Activated CD4-positive, alpha-beta T cell treated with anti-CD3 and anti-CD28 coated beads, Interleukin-2, amount 10 ng/mL, durations not matched to agents 7 days and 5 days (primary cell): ENCODE measurements at places on chromosomes 5 and 9. TPM values are rescaled to one million over a fixed set of nuclear protein-coding genes. Genes with fewer than 3 reads are reported as not detected.

GRCh38 chr9:71144495-71144894 lies 23.1 kb upstream of the TRPM3 start:
- H3K27me3 ChIP-seq: no peaks in the 10 kb centered on the region
- H3K36me3 ChIP-seq: no peaks in the 10 kb centered on the region
- H3K27ac ChIP-seq: no peak overlapping the region
- H3K4me1 ChIP-seq: no peaks in the 10 kb centered on the region
- no peak overlapping the region for H3K4me3 ChIP-seq

DNA sequence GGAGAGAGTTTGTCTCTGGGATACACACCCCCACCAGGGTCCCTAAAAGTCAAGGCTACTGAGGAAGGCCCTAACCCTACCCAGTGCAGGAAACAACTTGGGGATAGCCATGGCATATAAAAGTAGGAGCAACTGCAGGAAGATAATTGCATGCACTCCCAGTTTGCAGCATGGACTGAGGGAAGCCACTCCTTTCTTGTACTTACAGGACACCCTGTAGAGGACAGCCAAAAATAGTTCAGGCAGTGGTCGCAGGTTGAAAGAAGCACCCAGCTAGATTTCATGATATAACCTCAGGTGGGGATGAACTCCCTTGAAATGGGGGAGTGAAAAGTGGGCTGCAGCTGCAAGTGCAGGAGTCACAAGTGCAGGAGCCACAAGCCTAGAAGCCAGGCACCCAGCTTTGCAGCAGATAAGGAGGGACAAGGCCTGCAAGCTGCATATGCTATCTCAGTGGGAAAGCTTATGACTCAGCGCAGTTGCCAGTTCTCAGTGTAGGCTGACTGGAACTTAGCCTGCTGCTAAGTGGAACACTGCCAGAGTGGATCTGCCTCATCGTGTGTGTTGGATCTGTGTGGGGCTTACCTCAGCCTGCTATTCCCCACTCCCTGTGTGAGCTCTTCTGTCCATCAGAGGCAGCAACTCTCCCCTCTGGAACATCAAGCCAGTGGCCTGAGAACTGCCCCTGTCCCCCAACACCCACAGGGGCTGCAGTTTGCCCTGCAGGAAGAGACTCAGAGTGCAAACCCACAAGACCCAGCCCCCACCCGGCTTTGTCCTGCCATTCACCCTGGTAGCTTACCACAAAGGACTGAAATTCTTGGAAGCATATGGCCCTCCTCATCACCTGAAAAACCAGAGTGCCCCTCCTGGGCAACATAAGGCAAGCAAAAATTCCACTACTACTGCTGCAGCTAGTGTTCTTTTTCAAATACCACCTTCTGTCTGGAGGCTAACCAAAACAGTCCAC lies 42.7 kb downstream of the CYLC2 start:
- no peak overlapping the region for H3K27ac ChIP-seq
- no peak overlapping the region for H3K4me3 ChIP-seq
- no peaks in the 10 kb centered on the region for H3K4me1 ChIP-seq
- DNase-seq: no peak
- H3K36me3 ChIP-seq: no peaks in the 10 kb centered on the region
- no peaks in the 10 kb centered on the region for H3K27me3 ChIP-seq

- H3K27me3 ChIP-seq: no peaks in the 10 kb centered on the region
- peaks cover 61% of the 10 kb centered on the region for H3K36me3 ChIP-seq
Measured at GRCh38 chr9:124897570-124898460, 35.9 kb downstream of the ARPC5L start.

- H3K4me1 ChIP-seq: peaks cover 24% of the 10 kb centered on the region
- H3K27ac ChIP-seq: no peak overlapping the region
- no peaks in the 10 kb centered on the region for H3K27me3 ChIP-seq
- no peak overlapping the region for H3K4me3 ChIP-seq
- DNase-seq: no peak
Measured at GRCh38 chr5:40627706-40628105, 52.0 kb upstream of the PTGER4 start.

GRCh38 chr5:133319905-133320520 lies 268.2 kb downstream of the HSPA4 start:
- no peaks in the 10 kb centered on the region for H3K36me3 ChIP-seq
- H3K27ac ChIP-seq: no peak overlapping the region
- no peaks in the 10 kb centered on the region for H3K27me3 ChIP-seq
- no peak overlapping the region for H3K4me3 ChIP-seq

- no peak overlapping the region for H3K27ac ChIP-seq
- peak; percentile 58 for DNase-seq
- H3K36me3 ChIP-seq: peaks cover 2% of the 10 kb centered on the region
- peaks cover 1% of the 10 kb centered on the region for H3K4me1 ChIP-seq
- no peaks in the 10 kb centered on the region for H3K27me3 ChIP-seq
Measured at GRCh38 chr9:34675048-34675714, 12.7 kb upstream of the CCL27 start.

- H3K36me3 ChIP-seq: no peaks in the 10 kb centered on the region
- no peak for DNase-seq
- no peak overlapping the region for H3K27ac ChIP-seq
- H3K27me3 ChIP-seq: no peaks in the 10 kb centered on the region
- H3K4me3 ChIP-seq: no peak overlapping the region
Measured at GRCh38 chr5:14507156-14507941, 74.2 kb upstream of the OTULINL start.

DNA sequence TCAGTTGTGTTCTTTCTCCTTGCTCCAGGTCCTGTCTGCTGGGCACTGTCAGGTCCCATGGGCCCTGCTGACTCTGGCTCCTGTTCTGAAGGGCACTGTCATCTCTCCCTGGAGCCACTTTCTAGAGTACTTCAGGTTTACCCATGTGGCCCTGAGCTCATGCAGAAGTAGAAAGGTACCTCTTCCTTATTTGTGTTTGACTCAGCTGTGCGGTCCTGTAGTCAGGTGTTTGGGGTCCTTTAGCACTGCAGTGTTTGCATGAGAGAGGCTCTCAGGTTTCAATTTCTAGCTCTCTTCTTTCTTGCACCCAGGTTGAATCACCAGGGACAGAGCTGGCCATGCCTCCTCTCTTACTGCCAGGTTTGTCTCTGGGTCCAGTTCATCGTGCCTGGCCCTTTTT lies 71.5 kb downstream of the HSPA4 start:
- no peak overlapping the region for H3K27ac ChIP-seq
- no peaks in the 10 kb centered on the region for H3K36me3 ChIP-seq
- no peak overlapping the region for H3K4me3 ChIP-seq
- H3K27me3 ChIP-seq: peaks cover 3% of the 10 kb centered on the region
- H3K4me1 ChIP-seq: no peaks in the 10 kb centered on the region

- no peaks in the 10 kb centered on the region for H3K36me3 ChIP-seq
- no peaks in the 10 kb centered on the region for H3K27me3 ChIP-seq
- H3K4me1 ChIP-seq: no peaks in the 10 kb centered on the region
Measured at GRCh38 chr9:9752722-9753121, 860.1 kb downstream of the PTPRD start.

DNA sequence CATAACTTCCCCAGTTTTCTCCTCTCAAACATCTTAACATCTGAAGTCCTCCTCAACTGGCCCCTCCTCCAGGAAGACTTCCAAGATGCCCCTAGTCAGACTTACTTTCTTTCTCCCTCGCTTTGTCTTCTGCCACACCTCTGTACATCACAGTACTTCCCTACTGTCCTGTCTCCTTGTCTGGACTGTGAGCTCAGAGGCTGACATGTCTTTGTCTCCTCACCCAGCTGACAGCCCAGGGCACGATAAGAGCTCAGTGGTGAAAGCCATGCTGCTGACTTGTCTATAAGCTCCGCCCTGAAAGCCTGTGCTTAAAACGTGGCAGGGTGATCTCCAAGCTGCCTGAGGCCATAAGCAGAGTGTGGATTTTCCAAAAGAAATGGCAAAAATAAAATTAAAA lies 33.0 kb upstream of the SLC25A51 start:
- H3K27ac ChIP-seq: no peak overlapping the region
- no peak overlapping the region for H3K4me3 ChIP-seq
- DNase-seq: no peak
- no peaks in the 10 kb centered on the region for H3K27me3 ChIP-seq
- no peaks in the 10 kb centered on the region for H3K36me3 ChIP-seq
- no peaks in the 10 kb centered on the region for H3K4me1 ChIP-seq

DNA sequence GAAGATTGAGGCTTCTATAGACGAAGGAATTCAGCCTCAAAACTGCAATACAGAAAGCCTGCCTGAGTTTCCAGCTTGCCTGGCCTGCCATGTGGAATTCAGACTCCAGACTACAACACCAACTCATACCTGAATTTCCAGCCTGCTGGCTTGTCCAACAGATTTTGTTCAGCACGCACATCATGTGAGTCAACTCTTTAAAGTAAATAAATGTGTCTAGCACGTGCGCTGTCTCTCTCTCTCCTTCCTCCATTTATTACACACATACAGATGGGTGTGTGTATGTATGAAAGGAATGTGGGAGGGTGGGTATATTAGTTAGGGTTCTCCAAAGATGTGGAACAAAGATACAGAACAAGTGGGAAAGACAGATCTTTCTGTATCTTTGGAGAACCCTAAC lies 82.4 kb upstream of the TAS2R1 start:
- DNase-seq: no peak

GRCh38 chr5:98750693-98751092 lies 22.8 kb upstream of the RGMB start:
- H3K27ac ChIP-seq: no peak overlapping the region
- no peak overlapping the region for H3K4me3 ChIP-seq
- H3K27me3 ChIP-seq: peaks cover 10% of the 10 kb centered on the region
- no peak for DNase-seq

GRCh38 chr5:173884402-173885053 lies 3.6 kb upstream of the CPEB4 start:
- DNase-seq: peak; percentile 69
- peak overlapping the region; percentile 79 for H3K27ac ChIP-seq
- no peaks in the 10 kb centered on the region for H3K27me3 ChIP-seq
- peaks cover 58% of the 10 kb centered on the region for H3K4me1 ChIP-seq

DNA sequence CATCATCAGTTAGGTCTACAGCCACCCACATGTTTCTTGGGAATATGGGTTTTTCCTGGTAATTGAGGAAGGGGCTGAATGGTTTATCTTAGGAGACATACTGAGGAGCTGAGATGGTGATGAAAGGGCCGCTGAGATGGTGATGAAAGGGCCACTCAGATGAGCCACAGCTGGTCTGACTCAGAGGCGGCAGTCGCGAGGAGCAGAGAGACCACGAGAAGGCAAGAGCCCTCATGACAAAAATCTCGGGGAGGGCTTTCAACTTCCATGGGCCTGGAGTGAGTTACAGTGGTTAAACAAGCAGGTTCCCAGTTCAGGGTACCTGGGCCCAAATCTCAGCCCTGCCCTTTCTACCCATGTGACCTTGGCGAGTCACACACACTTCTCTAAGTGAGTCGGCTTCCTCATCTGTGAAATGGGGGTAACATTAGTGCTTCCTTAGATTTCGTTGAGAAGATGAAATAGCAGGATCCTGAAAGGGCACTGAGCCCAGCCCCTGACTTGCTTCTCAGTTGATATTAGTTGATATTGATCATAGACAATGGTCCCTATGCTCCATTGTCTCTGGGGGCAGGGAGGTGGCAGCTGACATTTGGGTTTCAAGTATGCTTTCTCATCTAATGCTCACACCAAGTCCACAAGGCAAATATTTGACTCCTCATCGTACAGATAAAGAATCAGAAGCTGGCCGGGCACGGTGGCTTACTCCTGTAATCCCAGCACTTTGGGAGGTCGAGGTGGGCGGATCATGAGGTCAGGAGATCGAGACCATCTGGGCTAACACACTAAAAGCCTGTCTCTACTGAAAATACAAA lies 169.5 kb downstream of the RGS3 start:
- no peak overlapping the region for H3K4me3 ChIP-seq
- no peaks in the 10 kb centered on the region for H3K36me3 ChIP-seq
- no peak overlapping the region for H3K27ac ChIP-seq
- H3K27me3 ChIP-seq: no peaks in the 10 kb centered on the region

DNA sequence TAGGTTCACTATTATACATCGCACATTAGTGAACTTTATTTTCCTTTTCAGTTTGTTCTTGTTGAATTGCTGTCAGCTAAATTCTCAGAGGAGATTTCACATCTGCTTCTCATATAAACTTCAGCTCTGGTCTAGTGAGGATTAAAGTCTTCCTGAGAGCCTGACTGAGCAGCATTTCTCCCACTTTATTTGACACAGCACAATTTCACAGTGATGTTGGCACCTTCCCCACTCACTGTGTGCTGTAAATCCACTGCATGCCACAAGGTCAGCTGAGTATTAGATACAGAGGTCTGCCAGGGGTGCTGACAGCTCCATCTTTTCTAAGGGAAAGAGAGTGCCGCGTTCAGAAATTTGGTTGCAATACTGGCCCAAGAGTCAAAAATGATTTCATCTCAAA lies 567.4 kb downstream of the PRR16 start:
- H3K27me3 ChIP-seq: no peaks in the 10 kb centered on the region
- H3K4me1 ChIP-seq: no peaks in the 10 kb centered on the region
- no peaks in the 10 kb centered on the region for H3K36me3 ChIP-seq
- H3K27ac ChIP-seq: no peak overlapping the region

GRCh38 chr5:133483406-133484090 lies 128.8 kb downstream of the FSTL4 start:
- H3K27me3 ChIP-seq: peaks cover 4% of the 10 kb centered on the region
- H3K4me1 ChIP-seq: no peaks in the 10 kb centered on the region
- no peak overlapping the region for H3K4me3 ChIP-seq

- H3K4me3 ChIP-seq: no peak overlapping the region
- H3K36me3 ChIP-seq: no peaks in the 10 kb centered on the region
- H3K27ac ChIP-seq: no peak overlapping the region
- no peaks in the 10 kb centered on the region for H3K4me1 ChIP-seq
- DNase-seq: no peak
- H3K27me3 ChIP-seq: peaks cover 3% of the 10 kb centered on the region
Measured at GRCh38 chr5:14513266-14513665, 68.3 kb upstream of the OTULINL start.

GRCh38 chr9:134683714-134684374 lies 42.2 kb downstream of the COL5A1 start:
- DNase-seq: no peak
- no peaks in the 10 kb centered on the region for H3K27me3 ChIP-seq
- no peaks in the 10 kb centered on the region for H3K36me3 ChIP-seq
- no peak overlapping the region for H3K27ac ChIP-seq
- no peaks in the 10 kb centered on the region for H3K4me1 ChIP-seq

DNA sequence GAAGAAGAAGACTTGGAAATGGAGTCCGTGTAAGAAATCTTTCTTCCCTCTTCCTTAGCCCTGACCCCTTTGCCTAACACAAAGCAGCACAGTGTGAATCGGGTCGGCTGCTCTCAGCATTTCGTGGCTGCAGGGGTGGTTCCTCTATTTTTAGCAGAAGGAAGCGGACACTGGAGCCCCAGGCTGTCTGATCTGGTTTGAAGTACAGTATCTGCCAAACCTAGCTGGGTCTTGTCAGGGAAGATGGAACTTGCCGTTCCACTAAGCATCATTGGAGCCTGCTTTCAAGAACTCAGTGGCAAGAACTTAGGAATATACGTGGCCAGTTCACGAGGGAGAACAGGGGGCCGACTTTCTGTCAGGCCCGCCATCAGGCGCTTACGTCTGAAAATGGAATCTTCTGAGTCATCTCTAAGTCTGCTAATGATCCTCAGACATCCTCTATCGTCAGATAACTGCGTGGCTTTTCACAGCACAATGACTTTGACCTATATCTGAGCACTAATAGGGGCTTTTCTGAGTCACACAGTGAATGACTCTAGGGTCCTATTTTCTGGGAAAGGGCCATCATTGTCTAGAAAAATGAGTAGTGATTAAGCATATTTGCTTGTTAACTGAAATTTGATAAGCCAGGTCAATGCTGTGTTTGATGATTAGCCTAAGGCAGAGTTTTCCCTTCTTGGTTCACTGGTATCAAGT lies 43.3 kb upstream of the NCS1 start:
- H3K27ac ChIP-seq: peak overlapping the region; percentile 97
- no peaks in the 10 kb centered on the region for H3K27me3 ChIP-seq
- H3K4me1 ChIP-seq: peaks cover 56% of the 10 kb centered on the region
- peaks cover 57% of the 10 kb centered on the region for H3K36me3 ChIP-seq

SLC45A2 gene
- total RNA-seq: 0.19 TPM

OR1Q1 gene
- total RNA-seq: not detected

SPATA6L gene
- total RNA-seq: 0.40 TPM

TTC16 gene
- 1.6 TPM for total RNA-seq

RNF20 gene
- 49.4 TPM for total RNA-seq

PCDHGB1 gene
- total RNA-seq: not detected

EPB41L4A gene
- total RNA-seq: 0.62 TPM

CYLC2 gene
- total RNA-seq: not detected

ANKRD18A gene
- 2.0 TPM for total RNA-seq

PPP6C gene
- total RNA-seq: 50.3 TPM
